ENCODE measurements at places on chromosomes 1 and 21.

DNA sequence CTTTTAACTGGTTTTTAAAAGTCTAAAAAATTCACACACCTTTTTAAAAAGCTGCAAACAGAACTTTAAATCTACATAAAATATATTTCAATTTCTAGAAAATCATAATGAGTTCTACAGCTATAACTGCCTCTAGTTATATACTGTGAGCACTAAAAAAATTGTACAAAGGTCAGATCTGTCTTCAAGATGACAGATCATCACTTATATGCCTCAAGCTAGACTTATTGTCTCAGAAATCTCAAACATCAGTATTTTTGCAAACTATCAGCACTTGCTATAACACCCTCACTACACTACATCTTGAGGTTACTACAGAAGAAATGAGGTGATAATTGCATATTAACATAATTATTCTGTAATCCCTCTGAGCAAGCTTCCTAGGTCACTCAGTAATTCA, 76.5 kb downstream of the ZNF644 start:
- DNase-seq, result no peak

- no peak for DNase-seq
Measured at GRCh38 chr1:160823296-160823695, 27.3 kb downstream of the LY9 start.

- DNase-seq, result no peak
Measured at GRCh38 chr1:66752671-66753371, 562 bp downstream of the DYNLT5 start.

- no peak for DNase-seq
Measured at GRCh38 chr1:4668743-4669700, 14.6 kb downstream of the AJAP1 start.

DNA sequence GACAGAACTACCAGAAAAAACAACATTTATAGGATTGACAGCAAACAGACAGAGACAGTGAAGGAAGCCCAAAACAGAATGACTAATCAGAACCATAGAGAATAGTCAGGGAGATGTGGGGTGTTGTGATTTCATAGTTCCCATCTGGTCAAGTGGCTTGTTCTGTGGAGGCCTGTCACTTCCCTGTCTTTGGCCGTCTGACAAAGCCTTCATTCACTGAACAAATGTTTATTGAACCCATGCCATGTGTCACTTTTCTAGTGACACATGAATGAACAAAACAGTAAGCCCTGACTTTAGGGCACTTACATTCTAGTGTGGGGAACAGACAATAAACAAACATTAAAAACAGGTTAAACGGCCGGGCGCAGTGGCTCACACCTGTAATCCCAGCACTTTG, 3.2 kb upstream of the SRRM1 start:
- DNase-seq, result no peak

DNA sequence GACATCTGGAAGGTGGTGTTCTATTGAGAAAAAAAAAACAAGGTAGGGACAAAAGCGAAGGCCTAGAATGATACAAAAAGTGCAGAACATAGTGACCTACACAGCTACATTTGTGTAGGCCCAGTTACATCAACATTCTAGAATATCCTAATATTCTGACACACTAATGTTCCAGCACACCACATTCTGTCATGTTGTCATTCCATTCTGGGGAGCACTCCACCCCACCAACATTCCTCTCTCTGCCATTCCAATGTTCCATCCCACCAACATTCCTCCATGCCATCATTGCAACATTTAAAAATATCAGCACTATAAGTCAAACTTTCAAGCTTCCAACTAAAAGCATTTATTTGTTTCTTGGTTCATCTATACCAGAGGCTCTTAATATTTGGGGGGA, 28.5 kb downstream of the COA7 start:
- DNase-seq, result peak; percentile 58

DNA sequence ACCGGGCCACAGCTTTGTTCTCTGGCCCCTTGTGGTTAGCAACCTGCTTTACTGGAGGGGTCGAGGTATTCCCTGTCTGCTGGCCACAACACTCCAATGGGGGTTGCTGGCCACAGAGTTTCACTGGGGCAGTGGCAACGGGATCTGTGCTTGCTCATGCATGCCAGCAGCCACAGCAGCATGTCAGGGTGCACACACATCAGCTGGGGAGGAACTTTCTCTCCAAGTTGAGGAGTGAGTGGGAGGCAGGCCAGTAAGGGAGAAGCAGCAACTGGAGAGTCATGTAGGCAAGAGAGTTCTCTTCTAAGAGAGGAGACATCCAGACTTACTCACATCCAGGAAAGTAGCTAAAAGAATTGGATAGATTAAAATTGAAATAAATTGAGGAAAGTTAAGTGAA, 38.0 kb downstream of the SAMD13 start:
- no peak for DNase-seq

- peak; percentile 45 for DNase-seq
Measured at GRCh38 chr1:206722751-206723461, 38.2 kb downstream of the MAPKAPK2 start.

- no peak for DNase-seq
Measured at GRCh38 chr1:176208034-176208433, 948 bp upstream of the COP1 start.

- DNase-seq, result no peak
Measured at GRCh38 chr1:175209493-175209921, 16.9 kb upstream of the KIAA0040 start.

GRCh38 chr1:229248821-229249817, 21.8 kb upstream of the RAB4A start:
- no peak for DNase-seq

DNA sequence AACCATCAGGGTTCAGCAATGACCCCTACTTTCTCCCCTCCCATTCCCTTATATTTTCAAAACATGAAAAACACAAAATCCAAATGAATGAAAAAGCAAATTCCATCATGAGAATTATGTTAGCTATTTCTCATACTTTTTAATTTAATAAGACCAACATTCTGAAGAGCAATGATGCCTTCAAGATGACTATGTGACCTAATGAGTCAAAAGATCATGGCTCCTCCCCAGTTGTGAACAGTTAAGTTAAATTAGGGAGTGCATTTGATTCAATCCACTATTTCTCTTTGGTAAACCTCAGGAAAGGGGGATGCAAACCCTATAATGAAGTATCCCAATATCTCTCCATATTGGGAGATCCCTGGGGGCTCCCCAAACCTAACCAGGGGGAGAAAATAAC, 36.5 kb downstream of the PUM1 start:
- peak; percentile 30 for DNase-seq

- DNase-seq, result peak; percentile 81
Measured at GRCh38 chr21:46065215-46065913, 32.5 kb upstream of the COL6A2 start.

- peak; percentile 88 for DNase-seq
Measured at GRCh38 chr1:33388805-33389771, 41.8 kb downstream of the PHC2 start.

DNA sequence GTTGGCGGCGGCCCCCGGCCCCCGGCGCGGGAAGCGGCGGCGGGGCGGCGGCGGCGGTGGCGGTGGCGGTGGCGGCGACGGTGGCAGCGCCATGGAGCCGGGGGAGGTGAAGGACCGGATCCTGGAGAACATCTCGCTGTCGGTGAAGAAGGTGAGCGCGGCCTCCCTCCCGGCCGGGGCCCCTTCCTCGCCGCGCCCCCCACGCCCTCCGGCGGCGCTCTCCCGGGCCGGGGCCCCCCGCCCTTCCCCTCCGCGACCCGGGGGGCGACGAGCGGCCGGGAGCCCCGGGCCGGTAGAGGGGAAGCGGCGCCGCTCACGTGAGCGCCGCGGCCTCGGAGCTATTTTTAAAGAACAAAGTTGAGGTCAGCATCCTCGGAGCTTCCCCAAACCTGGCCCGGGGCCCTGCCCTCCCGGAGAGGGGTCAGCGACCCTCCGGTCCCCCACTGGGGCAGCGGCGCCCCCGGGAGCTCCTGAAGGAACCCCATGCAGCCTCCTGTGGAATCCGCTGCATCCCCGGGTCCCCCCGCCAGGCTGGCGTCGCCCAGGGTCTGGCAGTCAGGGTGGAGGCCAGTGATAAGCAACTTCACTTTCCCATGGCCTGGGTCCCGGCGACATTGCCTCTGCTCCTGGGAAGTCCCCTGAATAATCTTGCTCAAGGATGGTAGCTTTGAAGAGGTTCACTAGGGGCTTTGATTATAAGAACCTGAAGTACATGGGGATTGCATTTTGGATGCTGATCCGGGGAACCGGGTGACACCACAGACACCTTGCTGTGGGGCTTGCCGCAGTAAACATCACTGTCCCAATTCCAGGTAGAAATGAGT, 560 bp downstream of the PLEKHM2 start:
- DNase-seq, result peak; percentile 22

DNA sequence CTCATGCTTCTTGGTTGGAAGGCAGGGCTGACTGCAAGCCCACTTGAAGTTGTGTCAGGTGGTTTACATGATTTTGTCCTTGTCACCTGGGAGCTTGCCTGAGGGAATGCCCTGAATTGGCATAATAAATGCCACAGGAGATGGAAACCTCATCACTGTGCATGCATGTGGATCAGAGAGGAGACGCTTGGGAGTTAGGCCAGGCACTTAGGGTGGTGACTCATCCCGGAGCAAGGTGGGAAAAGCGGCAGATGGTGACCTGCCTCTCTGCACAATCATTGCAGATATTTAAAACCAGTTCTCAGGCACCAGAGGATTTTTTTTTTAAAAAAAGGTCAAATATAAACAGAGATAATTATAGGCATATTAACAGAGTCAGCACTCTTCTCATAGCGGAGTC, 202.2 kb upstream of the KIAA0040 start:
- DNase-seq, result no peak

- DNase-seq, result peak; percentile 54
Measured at GRCh38 chr1:200139661-200140250, 112.2 kb downstream of the NR5A2 start.

DNA sequence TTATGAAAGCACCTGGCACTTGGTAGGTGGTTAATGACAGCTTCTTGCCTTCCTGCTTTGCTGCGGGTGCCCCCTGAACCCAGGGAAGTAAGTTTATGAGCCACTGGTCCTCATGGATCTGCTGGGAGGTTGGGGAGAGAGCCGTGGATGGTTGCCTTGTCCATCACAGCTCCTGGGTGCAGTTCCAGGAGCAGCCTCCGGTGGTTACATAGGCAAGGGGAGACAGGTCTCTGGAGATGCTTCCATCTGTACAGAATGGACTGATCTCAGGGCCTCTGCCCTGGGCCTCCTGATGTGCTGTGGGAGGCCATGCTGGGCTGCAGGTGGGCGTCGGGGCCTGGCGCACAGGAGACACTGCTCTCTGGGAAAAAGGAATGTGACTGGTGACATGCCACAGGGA, 31.6 kb upstream of the ARHGEF10L start:
- DNase-seq, result no peak

- no peak for DNase-seq
Measured at GRCh38 chr1:187924252-187924651, 1095.5 kb downstream of the PLA2G4A start.

Measured in fibroblast of lung (primary cell).